ENCODE measurements at places on chromosomes 3 and 15. TPM values are rescaled to one million over a fixed set of nuclear protein-coding genes. Genes with fewer than 3 reads are reported as not detected.
A peak's percentile ranks its signal among the peaks of the same experiment; 100 is the strongest.

Gene CCDC54
- total RNA-seq: not detected

Gene REC114
- not detected for total RNA-seq

DNA sequence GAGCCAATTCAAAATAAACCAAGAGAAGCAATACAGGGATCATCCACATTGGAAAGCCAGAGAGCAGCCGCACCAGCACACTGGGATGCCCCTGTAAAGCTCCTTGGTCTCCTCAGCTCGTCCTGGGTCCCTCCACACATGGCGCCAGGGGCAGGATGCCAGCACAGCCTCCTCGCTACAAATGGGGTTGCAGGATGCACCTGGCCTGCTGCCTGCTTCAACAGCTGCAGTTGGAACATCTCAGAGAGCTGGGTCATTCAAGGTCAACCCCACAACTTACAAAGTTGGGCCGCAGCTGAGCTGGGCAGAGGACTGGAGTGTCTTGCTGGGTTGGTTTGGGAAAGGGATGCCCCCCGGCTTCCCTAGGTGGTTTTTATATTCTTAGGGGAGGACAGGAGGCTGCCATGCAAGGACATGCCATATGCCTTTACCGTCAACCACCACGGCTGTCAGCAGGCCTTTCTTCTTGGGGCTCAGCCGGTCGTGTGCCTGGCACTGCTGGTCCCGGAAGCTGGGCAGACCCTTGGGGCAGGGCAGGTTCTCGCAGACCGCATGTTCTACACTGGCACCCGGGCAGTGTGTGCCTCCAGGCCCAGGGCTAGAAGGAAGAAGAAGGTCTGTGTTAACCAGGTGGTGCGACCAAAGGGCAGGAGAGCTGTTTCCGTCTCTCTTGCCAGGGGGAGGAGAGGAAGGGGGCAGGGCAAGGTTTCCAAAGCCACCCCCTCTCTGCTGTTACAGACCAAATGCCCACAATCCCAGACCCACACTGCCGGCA, 225.2 kb downstream of the ADAMTS17 start:
- DNase-seq: no peak

Gene PPM1L
- total RNA-seq: 4.6 TPM

DNA sequence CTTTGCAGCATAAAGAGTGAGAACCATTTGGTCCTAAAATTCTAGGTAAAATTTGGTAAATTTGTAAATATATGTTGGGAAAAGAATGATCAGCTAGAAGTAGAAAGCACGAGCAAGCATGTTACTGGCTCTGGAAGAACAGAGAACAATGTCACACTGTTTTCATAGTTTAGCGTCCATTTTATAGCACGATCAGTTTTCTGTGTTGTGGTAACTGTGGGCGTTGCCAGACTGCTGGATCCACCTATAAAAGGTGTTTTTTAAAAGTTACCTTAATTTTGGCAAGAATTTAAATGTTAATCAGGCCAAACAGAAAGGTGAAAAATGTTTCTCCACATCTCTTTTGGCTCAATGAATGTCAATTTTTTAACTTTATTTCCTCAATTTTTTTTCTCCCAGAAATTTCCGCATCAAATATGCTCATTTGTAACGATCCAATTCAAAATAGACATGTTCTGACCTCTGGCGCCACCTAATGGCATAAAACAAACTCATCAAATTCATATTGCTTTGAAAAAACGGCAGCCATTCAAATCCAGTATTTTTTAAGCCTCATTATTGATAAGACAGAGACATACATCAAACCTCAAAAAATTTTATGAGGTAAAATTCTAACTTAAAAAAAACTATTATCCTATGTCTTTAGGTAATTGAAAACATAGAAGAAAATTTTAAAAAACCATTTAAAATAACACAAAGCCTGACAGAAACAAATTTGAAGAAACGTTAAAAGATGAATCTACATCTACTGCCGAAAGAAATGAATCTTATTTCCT, 5.5 kb upstream of the GP5 start:
- DNase-seq: no peak

Gene TMEM207
- total RNA-seq: not detected

Gene C3orf85
- total RNA-seq: not detected

Gene PTX3
- 0.14 TPM for total RNA-seq

DNA sequence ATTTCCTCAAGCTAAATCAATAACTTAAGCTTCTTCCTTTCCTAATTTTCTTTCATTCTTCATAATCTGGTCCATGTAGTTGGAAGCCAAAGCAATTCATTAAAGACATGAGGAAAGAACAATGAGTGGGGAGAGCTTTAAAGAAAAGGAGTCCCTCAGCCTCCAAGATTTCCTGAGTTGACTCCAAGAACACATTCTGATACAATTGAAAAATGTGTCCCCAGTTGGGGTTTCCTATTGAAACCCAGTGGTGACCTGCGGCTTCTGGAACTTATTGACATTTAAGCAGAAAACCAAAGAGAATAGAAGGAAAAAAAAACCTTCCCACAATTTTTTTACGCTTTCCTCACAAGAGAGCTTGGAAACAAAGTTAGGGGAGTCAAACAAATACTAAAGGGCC, 37.0 kb downstream of the ATP8B4 start:
- DNase-seq: no peak

- no peak for DNase-seq
Measured at GRCh38 chr3:154758109-154758868, 321.8 kb upstream of the MME start.

Gene GPR176
- total RNA-seq: 0.14 TPM

DNA sequence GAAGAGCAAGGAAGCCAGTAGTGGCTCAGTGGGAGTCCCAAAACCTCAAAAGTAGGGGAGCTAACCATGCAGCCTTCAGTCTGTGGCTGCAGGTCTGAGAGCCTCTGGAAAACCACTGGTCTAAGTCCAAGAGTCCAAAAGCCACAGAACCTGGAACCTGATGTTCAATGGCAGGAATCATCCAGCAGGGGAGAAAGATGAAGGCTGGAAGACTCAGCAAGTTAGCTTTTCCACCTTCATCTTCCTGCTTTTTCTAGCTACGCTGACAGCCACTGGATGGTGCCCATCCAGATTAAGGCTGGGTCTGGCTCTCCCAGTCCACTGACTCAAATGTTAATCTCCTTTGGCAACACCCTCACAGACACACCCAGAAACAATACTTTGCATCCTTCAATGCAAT, 626.3 kb downstream of the NAALADL2 start:
- no peak for DNase-seq

DNA sequence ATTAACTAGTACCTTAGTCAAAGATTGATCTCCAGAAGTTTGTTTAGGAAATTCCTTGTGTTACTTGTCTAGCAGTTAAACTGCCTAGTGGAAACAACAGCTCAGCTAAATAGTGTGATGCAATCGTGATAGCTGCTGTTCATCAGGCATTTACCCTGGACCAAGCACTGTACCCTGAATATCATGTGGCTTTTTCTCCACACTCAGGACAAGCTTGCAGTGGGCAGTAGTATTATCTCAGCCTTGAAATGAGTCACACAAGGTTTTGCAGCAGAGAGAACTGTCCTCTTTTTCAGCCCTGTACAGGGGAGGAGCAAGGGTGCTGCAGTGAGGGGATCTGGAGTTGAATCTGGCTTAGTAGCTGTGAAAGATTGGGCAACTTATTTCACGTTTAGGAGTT, 208.4 kb downstream of the TP63 start:
- no peak for DNase-seq

DNA sequence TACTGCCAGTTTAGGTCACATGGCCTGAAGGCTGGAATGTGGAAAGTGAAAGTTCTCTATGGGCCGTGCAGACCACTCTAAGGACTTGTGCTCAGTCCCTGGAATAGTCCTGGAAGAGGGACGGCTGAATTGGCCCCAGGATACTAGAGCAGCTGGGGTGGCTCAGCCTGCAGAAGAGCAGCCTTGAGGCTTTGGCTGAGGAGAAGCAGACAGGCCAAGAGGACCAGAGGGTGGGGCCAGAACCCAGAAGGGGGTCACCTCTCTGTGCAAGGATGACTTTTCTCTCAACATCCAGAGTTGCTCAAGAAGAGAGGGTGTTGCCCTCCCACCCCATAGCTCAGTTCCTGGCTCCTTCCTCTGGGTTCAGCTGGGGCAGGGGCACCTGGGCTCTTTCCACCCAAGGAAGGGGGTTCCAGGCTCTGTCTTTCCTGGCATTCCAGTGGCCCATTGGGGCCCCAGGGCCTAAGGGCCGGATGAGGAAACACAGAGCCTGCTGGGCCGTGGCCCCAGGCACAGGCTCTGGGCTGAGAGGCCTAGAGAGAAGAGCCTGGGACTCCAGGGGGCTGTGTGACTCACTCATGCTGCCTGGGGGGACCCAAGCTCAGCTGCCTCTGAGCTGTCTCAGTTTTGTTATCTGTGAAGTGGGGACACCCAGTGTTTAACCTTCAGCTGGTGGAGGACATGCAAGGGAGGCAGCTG, 8.5 kb upstream of the FBLN2 start:
- DNase-seq: no peak

GRCh38 chr3:107599772-107600145, 77.0 kb downstream of the BBX start:
- DNase-seq: no peak

DNA sequence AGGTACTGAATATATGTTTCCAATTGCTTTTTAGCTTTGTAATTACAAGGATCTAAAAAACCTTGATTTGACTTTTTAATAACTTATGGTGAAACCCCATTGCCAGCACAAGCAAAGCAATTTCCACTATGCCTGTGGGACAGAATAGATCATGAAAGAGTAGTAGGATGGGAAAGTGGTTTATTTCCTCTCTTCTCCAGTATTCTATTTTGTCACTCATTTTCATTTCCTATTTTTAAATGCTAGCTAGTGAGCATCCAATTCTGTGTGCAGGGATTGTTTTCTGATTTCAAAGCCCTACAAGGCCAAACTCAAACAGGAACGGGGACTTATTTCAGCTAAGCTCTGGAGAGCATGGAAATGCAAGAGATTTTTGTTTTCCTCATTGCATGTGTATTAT, 132.0 kb upstream of the TGFBR2 start:
- no peak for DNase-seq

Gene ANKRD34C
- not detected for total RNA-seq

- DNase-seq: peak; percentile 13
Measured at GRCh38 chr15:25171111-25171811, 216.5 kb downstream of the SNRPN start.

GRCh38 chr3:149663966-149664365, 6.1 kb upstream of the WWTR1 start:
- no peak for DNase-seq

- DNase-seq: no peak
Measured at GRCh38 chr15:45276831-45277230, 24.8 kb downstream of the SLC28A2 start.

- no peak for DNase-seq
Measured at GRCh38 chr3:190989218-190989617, 126.7 kb upstream of the GMNC start.

DNA sequence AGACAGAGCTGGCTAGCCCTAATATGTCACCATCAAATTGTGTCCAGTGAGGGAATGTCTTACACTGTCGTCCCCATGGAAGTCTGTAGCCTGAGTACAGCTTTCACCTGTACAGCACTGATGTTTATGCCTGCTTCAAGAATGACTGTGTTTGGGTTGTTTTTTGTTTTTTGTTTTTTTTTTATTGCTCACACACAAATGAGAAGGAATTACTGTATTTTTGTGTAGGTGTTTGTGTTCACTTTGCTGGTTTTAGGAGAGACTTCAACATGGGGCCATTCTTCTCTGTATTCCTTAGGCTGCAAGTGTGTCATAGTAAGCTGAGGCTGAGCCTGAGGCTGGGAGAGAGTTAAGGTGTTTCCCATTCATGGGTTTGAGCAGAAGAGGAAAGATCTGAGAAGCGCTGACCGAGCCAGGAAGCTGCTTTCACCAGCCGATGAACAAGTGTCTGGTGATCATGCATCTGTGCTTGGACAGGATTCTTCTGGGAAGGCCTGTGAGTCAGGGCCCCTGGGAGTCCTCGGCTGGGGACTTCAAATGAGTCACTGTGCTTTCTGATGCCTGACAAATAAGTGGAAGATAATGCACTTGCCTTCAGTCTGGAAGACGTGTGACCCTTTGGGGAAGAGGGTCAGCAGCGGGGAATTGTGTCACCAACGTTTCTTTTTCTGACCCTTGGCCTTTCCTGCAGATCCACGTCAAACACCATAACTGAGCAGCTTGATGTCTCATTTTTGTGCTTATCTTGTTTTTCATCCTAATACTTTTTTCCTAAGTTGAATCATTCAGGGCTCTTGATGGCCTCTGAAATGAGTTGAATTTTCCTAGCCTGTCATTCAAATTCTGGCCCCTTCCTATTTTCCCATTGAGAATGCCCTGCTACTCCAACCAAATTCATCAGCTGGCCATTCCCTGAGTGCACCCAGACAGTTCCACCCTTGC, 36.7 kb upstream of the ZBTB38 start:
- DNase-seq: no peak

DNA sequence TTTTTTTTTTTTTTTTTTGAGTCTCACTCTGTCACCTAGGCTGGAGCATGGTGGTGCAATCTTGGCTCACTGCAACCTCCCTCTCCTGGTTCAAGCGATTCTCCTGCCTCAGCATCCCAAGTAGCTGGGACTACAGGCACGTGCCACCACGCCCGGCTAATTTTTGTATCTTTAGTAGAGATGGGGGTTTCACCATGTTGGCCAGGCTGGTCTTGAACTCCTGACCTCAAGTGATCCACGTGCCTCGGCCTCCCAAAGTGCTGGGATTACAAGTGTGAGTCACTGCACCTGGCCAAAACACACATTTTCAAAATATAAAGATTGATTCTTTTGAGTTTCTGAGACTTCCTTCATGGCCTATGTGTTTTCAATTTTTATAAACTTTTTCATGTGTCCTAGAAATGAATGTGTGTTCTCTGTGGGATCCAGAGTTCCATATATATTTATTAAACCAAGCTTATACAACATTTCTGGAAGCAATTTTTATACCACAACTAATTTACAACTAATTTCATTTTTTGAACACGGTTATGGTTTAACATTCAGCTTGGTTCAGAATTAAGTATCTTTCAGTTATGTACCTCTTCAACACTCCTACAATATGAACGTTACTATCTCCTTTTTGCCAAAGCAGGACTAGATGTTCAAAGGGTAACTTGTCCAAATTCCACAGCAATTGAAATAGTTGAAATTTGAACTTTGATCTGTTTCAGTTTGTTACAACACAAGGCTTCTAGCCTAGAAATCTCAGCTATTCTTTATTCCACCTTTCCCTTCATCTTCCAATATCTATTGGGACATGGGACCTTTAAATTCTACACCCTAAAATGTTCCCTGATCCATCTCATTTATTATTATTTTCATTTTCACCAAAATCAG, 1.5 kb downstream of the ACAD11 start:
- no peak for DNase-seq

Gene TMOD2
- total RNA-seq: 16.0 TPM
